ENCODE measurements at places on chromosomes 11 and 22. TPM values are rescaled to one million over a fixed set of nuclear protein-coding genes. Genes with fewer than 3 reads are reported as not detected.

The TYR gene
- not detected for total RNA-seq

The SCGB1C1 gene
- total RNA-seq: not detected

The MS4A3 gene
- not detected for total RNA-seq

The NUP50 gene
- total RNA-seq: 96.6 TPM

The NFAM1 gene
- 0.49 TPM for total RNA-seq

The P2RY6 gene
- total RNA-seq: not detected

The TSSK2 gene
- not detected for total RNA-seq

The CARD10 gene
- total RNA-seq: 17.0 TPM

The DMC1 gene
- total RNA-seq: 5.0 TPM

The BRD1 gene
- total RNA-seq: 33.8 TPM

The PARVA gene
- total RNA-seq: 6.9 TPM

The PTS gene
- 19.9 TPM for total RNA-seq

The C1QTNF5 gene
- 1.9 TPM for total RNA-seq

The TMPRSS4 gene
- total RNA-seq: 0.04 TPM

The KRTAP5-8 gene
- not detected for total RNA-seq

The MUC5AC gene
- total RNA-seq: not detected

All from GM23338 (cell line).